Activated effector memory CD4-positive, alpha-beta T cell treated with Interleukin-2 at 50 U/mL for 16 hours (primary cell): ENCODE measurements at places on chromosomes 7 and 10.

GRCh38 chr10:103643381-103643780, 149.9 kb downstream of the NEURL1 start:
- DNase-seq, result no peak

DNA sequence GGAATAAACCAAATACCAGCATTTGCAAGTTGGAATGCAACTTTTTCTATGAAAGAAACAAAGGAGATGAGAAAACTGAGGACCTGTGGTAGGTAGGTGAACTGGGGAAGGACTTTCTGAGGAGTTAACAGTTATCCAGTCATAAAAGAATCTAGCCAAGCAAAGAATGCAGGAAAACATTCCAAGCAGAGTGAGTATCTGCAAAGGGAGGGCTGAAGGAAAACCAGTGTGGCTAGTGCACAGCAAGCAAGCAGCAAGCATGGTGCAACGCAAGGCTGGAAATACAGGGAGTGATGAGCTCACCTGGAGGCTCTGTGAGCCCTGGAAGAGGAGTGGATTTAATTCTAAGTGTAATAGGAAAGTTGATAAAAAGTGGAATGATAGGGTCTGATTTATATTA, 44.0 kb downstream of the RTKN2 start:
- DNase-seq, result no peak

DNA sequence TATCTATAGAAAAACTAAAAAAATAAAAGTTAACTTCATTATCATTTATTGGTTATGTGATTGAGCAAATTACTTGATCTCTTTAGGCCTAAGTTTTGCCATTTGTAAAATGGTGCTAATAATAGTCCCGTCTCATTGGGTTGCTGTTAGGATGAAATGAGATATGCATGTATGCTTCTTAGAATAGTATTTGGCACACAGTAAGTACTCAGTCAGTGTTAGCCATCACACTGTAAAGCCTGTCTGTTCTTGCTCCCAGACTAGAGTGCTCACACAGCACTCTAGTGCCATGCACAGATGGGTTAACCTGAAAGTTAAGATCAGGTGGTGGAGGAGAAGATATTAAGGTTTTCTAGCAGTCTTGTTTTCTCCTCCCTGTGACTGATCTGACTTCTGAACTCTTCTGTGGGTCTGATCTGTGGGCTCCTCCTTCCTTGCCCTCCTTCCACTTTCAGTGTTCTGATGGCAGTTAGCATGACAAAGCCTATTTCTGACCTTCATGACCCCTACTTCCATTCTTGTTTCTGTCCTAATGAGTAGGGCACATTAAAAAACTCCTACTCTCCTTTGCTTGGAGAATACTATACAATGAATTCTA, 167.5 kb downstream of the RNLS start:
- DNase-seq, result no peak

DNA sequence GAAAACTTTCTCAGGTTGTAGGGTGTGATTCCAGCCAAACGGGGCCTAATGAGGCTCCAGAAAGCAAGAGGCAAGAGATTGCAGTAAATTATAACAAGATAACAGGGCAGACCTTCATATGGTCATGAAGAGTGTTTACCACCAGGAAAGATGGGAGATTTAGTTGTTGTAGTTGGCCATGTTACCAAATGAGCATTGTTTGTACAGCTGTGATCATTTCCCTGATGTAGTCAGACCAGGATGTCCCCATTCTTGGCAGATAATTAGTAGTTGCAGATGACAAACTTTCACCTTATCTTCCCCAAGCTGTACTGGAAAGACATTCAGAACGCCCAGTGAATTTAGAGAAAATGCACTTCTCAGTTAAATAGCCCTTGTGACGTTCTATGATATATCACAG, 630.8 kb downstream of the ANKRD7 start:
- DNase-seq, result no peak

DNA sequence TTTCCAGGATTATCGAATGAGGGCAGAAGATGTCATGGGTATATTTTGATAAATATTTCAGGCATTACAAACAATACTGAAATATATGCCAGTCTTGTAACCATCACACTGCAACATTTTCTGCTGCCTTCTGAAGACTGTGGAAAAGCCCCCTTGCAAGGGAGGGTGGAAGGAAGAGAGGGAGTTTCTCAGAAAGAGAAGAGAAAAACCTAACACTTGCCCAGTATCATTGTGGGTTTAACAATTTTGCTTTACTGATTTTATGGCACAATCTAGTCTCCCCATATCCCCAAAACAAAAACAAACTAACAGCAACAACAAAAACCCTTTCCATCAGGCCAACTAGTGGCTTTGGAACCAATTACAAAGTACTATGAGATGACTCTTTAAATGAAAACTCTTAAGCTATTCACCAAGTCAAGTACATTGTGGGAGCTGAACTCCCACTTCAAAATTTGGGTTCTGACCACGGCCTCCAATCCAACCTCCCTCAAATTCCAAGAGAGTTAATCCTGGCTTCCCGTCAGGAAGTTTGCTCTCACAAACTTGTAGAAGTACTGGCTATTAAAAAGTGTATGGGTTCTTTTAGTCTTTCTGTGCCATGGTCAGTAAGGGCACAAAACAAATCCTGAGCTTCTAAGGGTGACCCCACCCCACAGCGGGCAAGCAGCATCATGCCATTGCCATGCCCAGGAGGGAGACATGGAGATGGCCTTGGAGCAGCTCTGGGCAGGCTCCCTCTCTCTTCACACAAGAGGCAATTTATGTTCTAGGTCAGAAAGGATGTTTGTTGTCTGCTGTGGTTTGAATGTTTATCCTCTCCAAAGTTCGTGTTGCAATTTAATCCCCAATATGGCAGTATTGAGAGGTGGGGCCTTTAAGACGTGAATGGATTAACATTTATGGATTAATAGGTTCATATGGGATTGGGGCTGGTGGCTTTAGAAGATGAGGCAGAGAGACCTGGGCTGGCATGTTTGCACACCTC, 96.3 kb downstream of the JAZF1 start:
- DNase-seq, result no peak

GRCh38 chr10:58175990-58176900, 91.4 kb downstream of the IPMK start:
- DNase-seq, result no peak
